ENCODE measurements at places on chromosomes 4 and X.
A peak's percentile ranks its signal among the peaks of the same experiment; 100 is the strongest.

DNA sequence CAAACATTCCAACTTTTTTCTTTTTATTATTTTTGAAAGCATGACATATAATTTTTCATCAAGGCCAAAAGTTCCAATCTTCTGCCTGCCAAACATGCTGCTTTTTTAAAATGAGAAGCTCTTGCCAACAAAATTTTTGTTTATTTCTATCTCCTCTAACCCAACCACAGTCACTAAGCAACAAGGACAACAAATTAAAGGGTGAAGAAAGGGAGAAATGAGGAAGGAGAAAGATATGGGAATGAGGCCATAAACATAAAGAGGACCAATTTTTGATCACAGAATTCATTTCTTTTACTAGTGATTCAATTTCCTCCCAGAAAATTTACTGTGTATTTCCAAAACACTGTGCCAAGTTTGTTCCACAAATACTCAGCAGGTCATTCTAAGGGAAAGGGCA is 537.0 kb upstream of the DIAPH2 start:
- H3K36me3 ChIP-seq = no peaks in the 10 kb centered on the region
- no peaks in the 10 kb centered on the region for H3K4me1 ChIP-seq
- no peak for DNase-seq
- H3K27ac ChIP-seq = no peak overlapping the region
- no peak overlapping the region for H3K4me3 ChIP-seq

DNA sequence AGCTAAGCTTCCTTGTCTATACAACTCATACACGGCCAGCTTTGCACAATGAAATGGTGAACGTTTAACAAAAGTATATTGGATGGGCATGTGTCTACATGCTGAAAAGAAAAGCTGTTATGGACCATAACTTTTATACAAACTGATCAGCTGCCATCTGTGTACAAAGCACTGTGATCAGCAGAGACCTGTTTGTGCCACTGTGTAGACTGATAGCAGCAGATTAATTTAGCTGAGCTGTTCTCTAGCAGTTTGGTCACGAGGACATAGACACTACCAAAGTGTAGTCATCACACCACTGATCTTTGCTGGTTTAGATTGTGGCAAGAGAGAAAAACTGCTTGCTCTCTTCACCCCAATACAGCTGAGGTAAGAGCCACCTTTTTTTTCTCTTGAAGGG is 124.5 kb downstream of the RAPGEF2 start:
- H3K36me3 ChIP-seq = no peaks in the 10 kb centered on the region
- no peak for DNase-seq
- peak overlapping the region; percentile 89 for H3K27ac ChIP-seq
- no peaks in the 10 kb centered on the region for H3K27me3 ChIP-seq
- H3K4me1 ChIP-seq = peaks cover 34% of the 10 kb centered on the region

GRCh38 chr4:38382520-38382919 is 281.5 kb upstream of the KLF3 start:
- peak overlapping the region; percentile 26 for H3K27ac ChIP-seq
- no peak for DNase-seq
- H3K27me3 ChIP-seq = no peaks in the 10 kb centered on the region
- H3K36me3 ChIP-seq = no peaks in the 10 kb centered on the region

GRCh38 chr4:3515646-3516045 is 16.6 kb downstream of the LRPAP1 start:
- no peaks in the 10 kb centered on the region for H3K27me3 ChIP-seq
- DNase-seq = no peak
- H3K36me3 ChIP-seq = no peaks in the 10 kb centered on the region
- no peak overlapping the region for H3K27ac ChIP-seq
- no peaks in the 10 kb centered on the region for H3K4me1 ChIP-seq

- no peak for DNase-seq
- no peak overlapping the region for H3K4me3 ChIP-seq
- no peaks in the 10 kb centered on the region for H3K4me1 ChIP-seq
- H3K27me3 ChIP-seq = no peaks in the 10 kb centered on the region
- H3K27ac ChIP-seq = no peak overlapping the region
These were observed 435.6 kb downstream of the TMA16 start for GRCh38 chr4:163930086-163930485.

GRCh38 chrX:127243654-127244053 is 424.1 kb downstream of the PRR32 start:
- H3K27ac ChIP-seq = no peak overlapping the region
- H3K36me3 ChIP-seq = no peaks in the 10 kb centered on the region
- no peak overlapping the region for H3K4me3 ChIP-seq

GRCh38 chr4:92129408-92129994 is 174.3 kb upstream of the GRID2 start:
- H3K4me3 ChIP-seq = no peak overlapping the region
- DNase-seq = no peak
- H3K27me3 ChIP-seq = no peaks in the 10 kb centered on the region
- H3K36me3 ChIP-seq = no peaks in the 10 kb centered on the region

DNA sequence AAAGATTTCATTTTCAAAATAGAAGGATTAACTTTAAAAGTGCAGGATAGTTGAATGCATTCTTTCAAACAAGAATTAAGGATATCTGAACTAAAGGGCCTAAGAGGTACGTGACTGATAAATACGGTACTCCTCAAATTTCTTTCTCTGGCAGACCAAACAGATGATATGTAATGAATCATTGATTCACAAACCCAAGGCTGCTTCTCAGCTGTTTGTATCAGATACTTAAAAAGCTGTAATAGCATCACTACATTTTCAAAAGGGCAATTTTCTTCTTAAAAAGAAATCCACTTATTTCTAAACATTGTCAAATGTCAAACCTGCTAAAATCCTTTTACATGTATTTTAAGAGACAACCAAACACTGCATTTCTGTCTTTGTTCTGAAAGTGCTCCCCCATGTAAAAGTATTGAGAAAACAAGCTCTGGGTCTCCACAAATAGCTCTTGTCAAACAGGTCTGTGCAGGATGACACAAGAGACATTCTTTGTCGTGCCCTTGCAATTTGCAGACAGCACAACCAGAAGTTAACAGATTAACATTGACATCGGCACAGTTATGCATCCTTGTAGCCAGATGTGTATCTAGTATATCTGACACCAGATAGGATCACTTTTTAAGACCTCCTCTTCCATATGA is 82.0 kb downstream of the MANBA start:
- peak; percentile 18 for DNase-seq
- peaks cover 34% of the 10 kb centered on the region for H3K4me1 ChIP-seq
- H3K27ac ChIP-seq = peak overlapping the region; percentile 38
- H3K27me3 ChIP-seq = no peaks in the 10 kb centered on the region

DNA sequence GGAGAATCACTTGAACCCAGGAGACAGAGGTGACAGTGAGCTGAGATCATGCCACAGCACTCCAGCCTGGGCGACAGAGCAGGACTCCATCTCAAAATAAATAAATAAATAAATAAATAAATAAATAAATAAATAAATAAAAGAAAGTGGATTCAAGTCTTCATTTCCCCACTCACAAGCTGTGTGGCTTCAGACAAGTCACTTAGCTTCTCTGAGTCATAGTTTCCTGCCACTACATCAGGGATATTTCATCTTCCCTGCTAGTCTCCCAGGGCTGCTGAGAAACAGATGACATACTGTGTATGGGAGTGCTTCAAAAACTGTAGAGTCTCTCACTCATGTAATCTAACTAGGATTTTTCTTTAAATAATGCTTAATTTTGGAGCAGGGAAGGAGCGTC is 37.2 kb downstream of the TBC1D9 start:
- H3K36me3 ChIP-seq = no peaks in the 10 kb centered on the region
- peak overlapping the region; percentile 58 for H3K27ac ChIP-seq
- H3K4me3 ChIP-seq = no peak overlapping the region

GRCh38 chr4:79235095-79235494 is 90.8 kb downstream of the NAA11 start:
- H3K27me3 ChIP-seq = no peaks in the 10 kb centered on the region
- no peaks in the 10 kb centered on the region for H3K4me1 ChIP-seq
- H3K4me3 ChIP-seq = no peak overlapping the region
- DNase-seq = no peak

DNA sequence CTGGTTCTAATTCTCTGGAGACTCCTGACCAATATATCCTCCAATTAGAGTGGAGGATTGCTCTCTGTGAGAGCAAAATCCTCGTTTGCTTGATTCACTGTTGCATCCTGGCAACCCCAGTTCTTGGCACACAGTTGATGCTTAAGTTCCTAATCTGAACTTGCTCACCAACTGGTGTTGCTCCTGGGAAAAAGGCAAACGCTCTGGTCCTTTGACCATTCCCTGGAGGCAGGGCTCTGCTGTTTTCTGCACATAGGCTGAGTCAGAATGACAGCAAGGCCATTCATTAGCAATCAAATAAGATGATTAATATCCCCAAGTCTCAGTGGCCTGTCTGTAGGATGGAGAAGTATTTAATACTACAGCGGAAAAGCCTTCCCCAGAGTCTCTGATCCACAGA is 172.7 kb upstream of the TBC1D9 start:
- no peak for DNase-seq
- H3K27me3 ChIP-seq = peaks cover 4% of the 10 kb centered on the region
- H3K4me3 ChIP-seq = no peak overlapping the region

DNA sequence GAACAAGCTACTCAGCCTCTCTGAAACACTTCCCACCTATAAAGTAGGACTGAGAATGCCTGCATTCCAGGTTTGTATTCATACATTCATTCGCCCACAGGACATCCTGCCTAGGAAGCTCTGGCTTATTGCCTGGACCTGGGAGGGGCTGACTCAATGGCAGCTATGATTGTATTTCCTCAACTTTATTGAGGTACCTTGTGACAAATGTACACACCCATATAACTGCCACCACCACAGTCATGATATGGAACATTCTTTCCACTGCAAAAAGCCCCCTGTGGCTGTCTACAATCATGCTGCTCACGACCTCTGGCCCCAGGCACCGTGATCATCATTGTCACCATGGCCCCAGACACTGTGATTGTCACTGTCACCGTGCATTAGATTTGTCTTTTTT is 68.3 kb downstream of the ABLIM2 start:
- no peak for DNase-seq
- H3K4me3 ChIP-seq = no peak overlapping the region
- no peaks in the 10 kb centered on the region for H3K27me3 ChIP-seq
- no peaks in the 10 kb centered on the region for H3K4me1 ChIP-seq

- no peak overlapping the region for H3K4me3 ChIP-seq
- no peak for DNase-seq
- peak overlapping the region; percentile 56 for H3K27ac ChIP-seq
- H3K27me3 ChIP-seq = no peaks in the 10 kb centered on the region
- peaks cover 17% of the 10 kb centered on the region for H3K4me1 ChIP-seq
These were observed 23.4 kb downstream of the ELF2 start for GRCh38 chr4:139153411-139154133.

- H3K4me3 ChIP-seq = no peak overlapping the region
- H3K36me3 ChIP-seq = no peaks in the 10 kb centered on the region
- no peaks in the 10 kb centered on the region for H3K27me3 ChIP-seq
- H3K4me1 ChIP-seq = no peaks in the 10 kb centered on the region
These were observed 19.7 kb downstream of the RWDD4 start for GRCh38 chr4:183639291-183639690.

- no peaks in the 10 kb centered on the region for H3K36me3 ChIP-seq
- H3K4me3 ChIP-seq = no peak overlapping the region
- no peaks in the 10 kb centered on the region for H3K27me3 ChIP-seq
- H3K4me1 ChIP-seq = no peaks in the 10 kb centered on the region
These were observed 52.4 kb downstream of the TMPRSS11F start for GRCh38 chr4:68077301-68077700.

- H3K36me3 ChIP-seq = no peaks in the 10 kb centered on the region
- no peak overlapping the region for H3K4me3 ChIP-seq
- no peak overlapping the region for H3K27ac ChIP-seq
- DNase-seq = peak; percentile 9
These were observed 572.4 kb upstream of the GALNT7 start for GRCh38 chr4:172596206-172596605.

- no peak overlapping the region for H3K27ac ChIP-seq
- no peaks in the 10 kb centered on the region for H3K4me1 ChIP-seq
- DNase-seq = no peak
- H3K36me3 ChIP-seq = no peaks in the 10 kb centered on the region
- no peaks in the 10 kb centered on the region for H3K27me3 ChIP-seq
These were observed 254.6 kb upstream of the KCNIP4 start for GRCh38 chr4:22202975-22203710.

DNA sequence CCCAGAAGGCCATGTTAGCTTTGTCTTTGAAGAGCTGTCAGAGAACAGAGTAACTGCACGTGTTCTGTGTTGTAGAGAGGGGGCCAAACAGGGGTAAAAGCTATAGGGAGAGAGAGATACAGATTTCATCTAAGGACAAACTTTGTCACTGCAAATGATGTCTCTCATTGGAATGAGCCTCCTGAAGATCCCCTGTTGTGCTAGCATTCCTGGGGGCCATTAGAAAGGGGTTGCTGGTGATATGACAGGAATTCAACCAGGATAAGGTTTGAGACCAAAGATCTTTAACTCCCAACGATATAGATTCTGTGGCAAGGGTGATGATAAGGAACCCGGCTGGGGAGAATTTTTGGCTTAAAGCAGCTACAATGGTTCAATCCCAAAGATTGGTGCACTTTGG is 16.8 kb downstream of the MID1 start:
- H3K27ac ChIP-seq = no peak overlapping the region
- peaks cover 11% of the 10 kb centered on the region for H3K4me1 ChIP-seq
- H3K36me3 ChIP-seq = no peaks in the 10 kb centered on the region
- no peak for DNase-seq
- H3K4me3 ChIP-seq = no peak overlapping the region

DNA sequence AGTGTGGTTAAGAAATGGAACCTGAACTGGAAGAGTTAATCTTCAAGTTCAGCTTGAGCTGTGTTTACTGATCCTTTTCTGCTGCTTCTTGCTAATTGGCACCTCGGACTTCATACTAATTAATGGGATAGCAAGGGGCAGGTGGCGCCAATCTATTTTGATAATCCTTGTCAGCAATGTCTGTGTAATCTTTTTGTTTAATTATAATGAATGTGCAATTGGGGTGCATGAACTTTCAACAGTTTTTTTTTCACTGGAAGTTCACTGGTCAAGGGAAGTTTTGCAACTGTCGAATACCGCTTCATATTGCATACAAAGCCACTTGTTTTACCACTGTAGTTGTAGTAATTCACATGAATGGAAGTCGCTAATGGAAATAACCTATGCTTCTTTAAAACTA is 261.0 kb downstream of the BMPR1B start:
- no peaks in the 10 kb centered on the region for H3K27me3 ChIP-seq
- no peak overlapping the region for H3K4me3 ChIP-seq
- H3K4me1 ChIP-seq = no peaks in the 10 kb centered on the region

DNA sequence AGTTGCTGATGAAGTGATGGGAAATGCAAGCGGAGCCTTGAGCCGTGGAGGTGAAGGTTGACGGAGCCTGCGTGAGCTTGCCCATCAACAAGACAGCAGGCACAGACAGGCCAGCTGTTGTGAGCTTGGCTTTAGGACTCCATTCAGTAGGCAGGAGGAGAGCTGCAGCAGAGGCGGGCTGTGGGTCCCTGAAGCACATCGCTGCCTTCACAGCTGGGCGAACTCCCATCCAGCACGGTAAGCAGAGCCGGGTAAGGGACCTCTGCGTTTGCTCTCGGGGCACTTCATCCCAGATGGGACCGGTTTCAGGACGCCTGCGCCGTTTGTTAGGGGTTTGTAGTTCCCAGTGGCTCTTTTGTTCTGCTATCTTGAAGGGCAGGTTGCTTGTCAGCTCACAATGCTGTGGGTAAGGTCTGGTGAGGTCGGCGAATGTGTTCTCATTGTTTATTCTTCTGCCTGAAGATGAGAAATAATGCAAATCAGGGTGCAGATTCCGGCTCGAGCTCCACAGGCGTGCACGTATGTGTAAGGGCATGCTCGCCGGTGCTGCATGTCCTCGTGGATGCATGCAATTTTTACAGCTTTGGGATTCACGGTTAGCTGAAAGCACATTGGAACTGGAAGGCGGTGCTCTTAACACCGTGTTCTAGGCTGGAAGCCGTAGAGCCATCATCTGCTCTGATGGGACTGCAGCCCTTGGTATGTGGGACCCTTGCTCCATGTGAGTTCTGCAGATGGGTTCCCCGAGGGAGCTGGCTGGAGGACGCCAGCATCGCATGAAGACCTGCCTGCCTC is 54.6 kb upstream of the CLDN34 start:
- no peak for DNase-seq
- no peak overlapping the region for H3K4me3 ChIP-seq
- no peak overlapping the region for H3K27ac ChIP-seq
- H3K4me1 ChIP-seq = no peaks in the 10 kb centered on the region
- H3K27me3 ChIP-seq = no peaks in the 10 kb centered on the region
- H3K36me3 ChIP-seq = no peaks in the 10 kb centered on the region

Measured in hepatocyte (in vitro differentiated cells).